ENCODE measurements at places on chromosomes 2 and 18. TPM values are rescaled to one million over a fixed set of nuclear protein-coding genes. Genes with fewer than 3 reads are reported as not detected.

Gene IL36RN
- total RNA-seq: not detected

DNA sequence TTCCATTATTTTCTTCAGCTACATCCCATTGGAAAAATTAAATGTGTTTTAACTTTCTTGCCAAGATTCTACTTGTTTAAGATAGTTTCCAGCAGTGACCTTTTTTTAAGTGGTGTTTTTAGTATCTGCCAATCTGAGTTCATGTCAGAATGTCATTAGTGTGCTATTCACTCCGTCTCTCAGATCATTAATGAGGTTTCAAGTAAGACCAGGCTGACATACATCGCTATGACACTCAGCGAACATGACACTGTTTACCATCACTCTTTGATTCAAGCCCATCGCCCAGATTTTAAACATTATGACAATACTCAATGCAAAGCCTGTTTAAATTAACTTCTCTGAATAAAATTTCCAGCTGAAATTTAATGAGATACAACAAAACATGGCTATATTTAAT, 272.0 kb upstream of the KYNU start:
- no peak for DNase-seq

DNA sequence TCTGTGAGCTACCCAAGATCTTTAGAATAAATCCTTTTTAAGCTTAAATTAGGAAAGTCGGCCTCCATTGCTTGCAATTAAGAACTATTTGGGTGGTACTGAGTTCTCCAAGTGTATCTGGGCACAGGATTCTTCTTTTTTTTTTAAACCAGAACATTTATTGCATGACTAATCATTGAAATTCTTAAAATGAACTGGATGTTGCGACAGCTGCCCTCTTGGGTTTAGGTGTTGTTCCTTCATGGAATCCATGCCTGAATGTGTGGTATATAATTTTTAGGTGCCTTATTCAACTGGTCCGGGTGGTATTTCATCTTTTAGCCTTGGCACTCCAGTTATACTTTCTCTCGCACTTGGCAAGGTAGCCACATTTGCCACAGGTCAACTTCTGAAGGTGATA, 14.5 kb upstream of the KCNK3 start:
- no peak for DNase-seq

DNA sequence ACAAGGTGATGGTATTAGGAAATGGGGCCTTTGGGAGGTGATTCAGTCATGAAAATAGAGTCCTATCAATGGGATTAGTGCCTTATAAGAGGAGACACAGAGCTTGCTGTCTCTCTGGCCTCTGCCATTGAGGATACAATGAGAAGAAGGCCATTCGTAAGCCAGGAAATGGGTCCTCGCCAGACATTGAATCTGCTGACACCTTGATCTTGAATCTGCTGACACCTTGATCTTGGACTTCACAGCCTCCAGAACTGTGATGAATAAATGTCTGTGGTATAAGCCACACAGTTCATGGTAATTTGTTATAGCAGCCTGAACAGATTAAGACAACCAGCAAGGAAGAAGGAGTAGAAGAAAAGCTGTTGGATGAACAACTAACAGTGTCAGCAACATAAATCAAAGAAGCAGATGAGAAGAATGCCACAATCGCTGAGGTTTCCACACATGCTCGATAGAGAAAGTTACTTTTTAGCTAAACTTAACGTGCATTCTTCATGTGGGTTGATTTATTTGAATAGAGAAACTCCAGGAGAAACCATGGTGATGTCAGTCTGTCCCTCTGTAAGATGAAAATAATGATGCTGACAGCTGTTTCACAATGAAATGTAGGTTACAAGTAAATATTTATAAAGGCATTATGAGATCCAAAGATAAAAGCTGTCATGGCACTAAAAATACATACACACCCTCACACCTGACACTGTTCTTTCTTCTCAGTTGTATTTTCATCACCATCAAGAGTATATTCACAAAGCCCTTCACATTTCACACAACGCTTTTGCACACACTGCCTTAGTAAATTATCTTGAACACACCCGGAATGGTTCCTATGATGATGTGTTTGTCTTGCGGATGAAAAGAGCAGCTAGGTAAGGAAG, 153.7 kb upstream of the NCK2 start:
- DNase-seq: no peak

DNA sequence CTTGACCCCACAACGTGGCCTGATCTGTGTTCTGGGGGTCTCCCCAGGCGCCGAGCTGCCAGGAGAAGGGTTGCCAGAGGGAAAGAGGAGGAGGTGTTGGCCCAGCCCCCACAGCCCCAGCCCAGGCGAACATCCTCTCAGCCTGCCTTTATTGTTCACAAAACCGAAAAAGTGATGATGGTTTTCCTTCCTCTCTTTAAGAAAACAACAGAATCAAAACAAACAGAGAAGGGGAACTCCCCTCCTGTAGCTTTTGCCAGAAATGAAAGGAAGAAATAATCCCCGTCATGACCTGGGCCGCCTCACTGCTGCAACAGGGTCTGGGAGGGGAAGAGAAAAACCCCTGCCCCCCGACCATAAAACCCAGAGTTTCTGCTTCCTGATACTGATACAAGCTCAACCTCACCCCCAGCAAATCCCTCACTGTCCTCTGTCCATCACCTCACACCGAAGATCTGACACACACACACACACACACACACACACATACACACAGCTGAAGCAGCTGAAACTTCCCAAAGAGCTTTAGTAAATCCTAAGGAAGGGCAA, 52.0 kb downstream of the ZFP36L2 start:
- peak; percentile 87 for DNase-seq

All from activated T-cell treated with anti-CD3 and anti-CD28 coated beads, Interleukin-2, amount 50 U/mL, for 72 hours (primary cell).